Activated naive CD8-positive, alpha-beta T cell treated with anti-CD3 and anti-CD28 coated beads for 36 hours (primary cell): ENCODE measurements at places on chromosomes 5 and 9. TPM values are rescaled to one million over a fixed set of nuclear protein-coding genes. Genes with fewer than 3 reads are reported as not detected.

SLC30A5 gene
- 58.2 TPM for total RNA-seq

SPINK14 gene
- total RNA-seq = not detected

MTAP gene
- 87.5 TPM for total RNA-seq

RCL1 gene
- total RNA-seq = 37.9 TPM

ROR2 gene
- total RNA-seq = not detected

PCA3 gene
- not detected for total RNA-seq

GCNT4 gene
- 1.6 TPM for total RNA-seq

GBA2 gene
- 24.2 TPM for total RNA-seq

THBS4 gene
- 0.76 TPM for total RNA-seq

MSMP gene
- total RNA-seq = not detected

GKAP1 gene
- 3.9 TPM for total RNA-seq
